ENCODE measurements at places on chromosomes 7 and 10.

- DNase-seq: no peak
Measured at GRCh38 chr10:112898540-112899390, 51.3 kb upstream of the TCF7L2 start.

DNA sequence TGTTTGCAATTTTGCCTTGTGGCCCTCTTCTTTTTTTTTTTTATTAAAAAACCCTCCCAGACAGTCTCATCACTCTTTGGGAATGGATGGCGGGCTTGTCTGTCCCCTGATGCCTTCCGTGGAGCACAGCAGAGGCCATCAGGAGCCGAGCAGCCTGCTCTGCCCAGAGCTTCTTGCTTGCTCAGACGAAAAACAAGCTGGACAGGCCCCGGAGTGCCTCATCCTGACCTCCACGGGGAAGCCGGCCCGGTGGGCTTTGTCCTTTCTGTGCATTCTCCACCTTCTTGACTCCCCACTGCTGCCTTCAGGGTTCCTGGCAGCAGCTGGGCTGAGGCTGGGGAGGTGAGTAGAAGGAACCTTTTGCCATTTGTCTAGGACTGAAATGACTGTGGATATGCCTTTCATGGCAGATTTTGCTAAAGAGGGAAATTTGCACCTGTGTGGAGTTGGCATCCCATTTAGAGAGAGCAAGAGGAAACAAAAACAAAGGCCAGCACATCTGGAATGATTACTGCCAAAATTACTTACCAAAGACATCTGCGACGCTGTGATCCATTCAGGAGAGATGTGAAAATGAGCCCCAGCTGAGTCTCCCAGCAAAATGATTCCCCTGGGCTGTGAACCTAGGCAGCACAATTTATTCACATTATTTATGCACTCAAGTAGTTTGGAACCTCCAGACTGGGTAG is 108.3 kb downstream of the AOAH start:
- DNase-seq: no peak

DNA sequence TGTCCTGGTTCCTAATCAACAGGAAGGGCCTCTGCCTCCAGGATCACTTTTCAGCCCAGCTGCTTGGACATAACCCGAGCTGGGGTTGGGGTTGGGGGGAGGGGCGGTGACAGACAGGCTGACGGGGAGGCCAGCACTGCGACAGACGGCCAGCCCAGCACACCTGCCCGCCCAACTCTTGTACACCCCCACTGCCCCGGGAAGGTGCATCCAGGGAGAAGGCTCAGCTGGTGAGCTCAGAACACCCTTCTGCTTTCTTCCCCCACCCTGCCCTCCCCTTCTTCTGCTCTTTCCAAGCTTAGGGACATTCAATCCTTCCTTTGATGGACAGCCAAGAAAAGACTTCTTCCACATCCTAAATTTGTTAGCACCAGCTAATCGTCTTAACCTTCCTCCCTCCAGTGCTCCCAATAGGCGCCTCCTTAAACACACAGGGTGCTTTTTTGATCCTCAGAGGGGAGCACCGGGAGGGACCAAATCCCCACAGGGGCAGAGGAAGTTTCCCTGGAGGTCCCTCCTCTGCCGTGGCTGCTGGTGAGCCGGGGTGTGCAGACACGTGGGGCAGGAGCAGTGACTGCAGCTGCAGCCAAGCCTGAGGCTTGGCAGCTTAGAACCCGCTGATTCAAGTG is 44.7 kb downstream of the COL13A1 start:
- DNase-seq: no peak

- DNase-seq: peak; percentile 39
Measured at GRCh38 chr10:112950714-112951358, 789 bp downstream of the TCF7L2 start.

GRCh38 chr7:50330696-50331095 is 26.2 kb downstream of the IKZF1 start:
- peak; percentile 47 for DNase-seq

- no peak for DNase-seq
Measured at GRCh38 chr7:70583965-70584883, 547.7 kb upstream of the GALNT17 start.

- no peak for DNase-seq
Measured at GRCh38 chr7:73736885-73737284, 1.7 kb downstream of the ABHD11 start.

- DNase-seq: no peak
Measured at GRCh38 chr10:70753026-70753663, 32.0 kb downstream of the TBATA start.

GRCh38 chr7:45066409-45066808 is 22.4 kb downstream of the NACAD start:
- no peak for DNase-seq

DNA sequence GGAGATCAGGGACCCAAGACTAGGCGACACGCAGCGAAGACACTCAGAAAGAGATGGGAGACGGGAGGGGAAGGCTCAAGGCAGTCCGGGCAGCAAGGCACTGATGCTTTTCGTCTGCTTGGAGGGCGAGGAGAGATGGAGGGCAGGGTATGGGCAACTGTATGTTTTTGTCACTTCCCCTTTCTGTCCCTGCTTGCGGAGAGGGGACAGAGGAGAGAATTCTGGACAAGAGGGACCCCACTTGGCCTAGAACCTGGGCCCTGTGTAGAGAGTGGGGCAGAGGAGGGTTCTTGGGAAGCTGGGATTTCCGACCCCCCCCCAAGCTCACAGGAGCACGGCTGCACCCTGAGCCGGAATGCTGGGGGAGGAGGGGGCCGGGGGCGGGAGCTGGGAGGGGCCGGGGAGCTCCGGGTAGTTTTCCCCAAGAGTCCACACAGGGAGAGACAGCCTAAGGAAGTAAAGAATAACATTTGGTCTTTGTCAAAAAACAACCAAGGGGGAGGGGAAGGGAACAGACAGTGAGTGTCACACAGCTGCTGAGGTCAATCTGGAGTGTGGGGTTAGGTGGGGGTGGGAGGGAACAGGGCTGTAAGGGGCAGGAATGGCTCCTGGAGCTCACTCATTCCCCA is 1.8 kb downstream of the LRCH4 start:
- no peak for DNase-seq

DNA sequence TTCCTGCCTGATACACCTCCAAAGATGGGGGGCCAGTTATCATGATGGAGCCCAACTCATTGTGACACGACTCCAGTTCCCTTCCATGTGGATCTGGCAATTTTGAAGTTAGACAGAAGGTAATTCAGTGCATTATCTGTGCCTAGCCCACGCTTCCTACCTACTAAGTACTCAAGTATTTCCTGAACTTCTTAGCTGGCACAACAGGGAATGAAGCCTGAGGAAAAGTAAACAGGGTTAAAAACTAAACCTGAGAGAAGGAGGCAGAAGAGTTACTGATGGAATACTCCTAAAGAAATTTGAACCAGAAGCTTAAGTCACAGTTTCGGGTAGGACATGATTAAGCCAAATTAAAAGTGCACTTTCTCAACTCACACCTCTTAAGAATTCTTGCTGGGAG is 1.1 kb upstream of the SEC31B start:
- no peak for DNase-seq

DNA sequence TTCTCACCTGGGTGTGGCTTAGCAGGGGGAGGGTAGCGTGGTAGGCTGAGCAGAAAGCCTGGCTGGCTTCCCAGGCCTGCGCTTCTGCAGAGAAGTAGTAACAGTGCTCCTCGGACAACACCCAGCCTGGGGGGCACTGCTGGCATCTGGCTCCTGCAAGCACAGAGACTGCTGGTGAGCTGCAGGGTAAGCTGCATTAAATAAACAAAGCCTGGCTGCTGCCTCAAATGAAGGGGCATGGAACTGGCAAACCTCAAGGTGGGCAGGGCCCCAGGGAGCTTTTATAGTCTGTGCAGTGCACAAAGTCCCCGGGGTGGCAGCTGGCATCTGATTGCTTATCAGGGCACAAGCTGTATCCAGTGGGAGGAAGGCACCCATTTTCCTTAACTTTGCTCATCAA is 3.9 kb downstream of the KLRG2 start:
- DNase-seq: no peak

- DNase-seq: no peak
Measured at GRCh38 chr10:96578022-96578421, 8.8 kb downstream of the TM9SF3 start.

GRCh38 chr7:30920584-30921539 is 9.2 kb downstream of the AQP1 start:
- no peak for DNase-seq

DNA sequence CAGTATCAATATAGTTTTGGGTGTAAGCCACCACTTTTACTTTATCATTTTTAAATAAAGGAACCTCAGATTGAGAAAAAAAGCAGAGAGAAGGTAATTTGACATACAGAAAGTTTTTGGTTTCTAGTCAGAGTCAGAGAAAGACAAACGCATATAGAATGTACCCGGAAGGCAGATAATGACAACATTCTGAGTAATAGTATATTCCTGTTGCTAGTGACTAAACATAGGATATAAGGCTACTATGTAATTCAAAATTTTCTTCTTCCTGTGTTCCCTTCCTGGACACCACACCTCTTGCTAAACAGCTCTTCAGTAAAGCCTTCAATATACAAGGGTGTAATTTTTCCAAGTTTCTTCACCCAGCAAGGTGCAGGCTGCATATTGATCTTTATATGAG is 597.6 kb downstream of the PCDH15 start:
- DNase-seq: no peak

DNA sequence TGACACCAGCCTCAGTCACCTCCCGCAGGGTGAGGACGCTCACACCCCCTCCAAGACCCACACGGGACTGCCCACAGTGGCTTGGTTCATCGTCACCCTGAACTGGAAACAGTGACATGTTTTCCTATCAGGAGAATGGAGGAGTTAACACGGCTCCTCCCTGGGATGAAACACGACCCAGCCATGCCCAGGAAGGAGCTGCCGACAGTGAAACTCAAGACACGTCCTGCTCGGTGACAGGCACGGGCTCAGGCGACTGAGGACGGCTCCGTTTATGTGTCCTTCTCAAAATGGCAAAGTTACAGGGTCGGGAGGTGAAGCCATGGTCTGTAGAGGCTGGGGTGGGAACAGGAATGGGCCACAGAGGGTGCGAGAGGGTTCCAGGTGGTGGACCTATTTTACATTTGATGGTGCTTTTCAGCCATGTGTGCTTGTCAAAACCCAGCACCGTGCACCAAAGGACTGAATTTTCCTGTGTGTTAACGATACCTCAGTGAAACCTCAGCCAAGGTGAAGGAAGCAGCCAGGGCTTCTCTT is 272.4 kb downstream of the ADARB2 start:
- no peak for DNase-seq

- DNase-seq: no peak
Measured at GRCh38 chr7:134284952-134285351, 31.8 kb downstream of the SLC35B4 start.

DNA sequence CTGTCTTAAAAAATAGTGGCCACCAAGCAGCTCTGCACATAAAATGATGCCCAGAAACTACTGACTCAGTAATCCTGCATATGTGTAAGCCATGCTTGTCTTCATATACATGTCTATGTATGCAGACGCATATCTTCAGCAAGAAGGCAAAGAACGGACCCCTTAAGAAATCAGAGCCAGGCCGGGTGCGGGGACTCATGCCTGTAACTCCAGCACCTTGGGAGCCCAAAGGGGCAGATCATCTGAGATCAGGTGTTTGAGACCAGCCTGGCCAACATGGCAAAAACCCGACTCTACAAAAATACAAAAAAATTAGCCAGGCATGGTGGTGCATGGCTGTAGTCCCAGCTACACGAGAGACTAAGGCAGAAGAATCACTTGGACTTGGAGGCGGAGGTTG is 295.0 kb downstream of the TCERG1L start:
- no peak for DNase-seq

GRCh38 chr7:8362723-8363369 is 70.6 kb upstream of the NXPH1 start:
- DNase-seq: no peak

GRCh38 chr7:150954201-150954985 is 23.7 kb downstream of the KCNH2 start:
- DNase-seq: no peak

GRCh38 chr10:50286996-50287803 is 35.9 kb upstream of the ASAH2 start:
- no peak for DNase-seq

GRCh38 chr7:1809601-1810258 is 139.7 kb downstream of the ELFN1 start:
- DNase-seq: no peak

- DNase-seq: peak; percentile 58
Measured at GRCh38 chr10:11018432-11018841, 765 bp downstream of the CELF2 start.

DNA sequence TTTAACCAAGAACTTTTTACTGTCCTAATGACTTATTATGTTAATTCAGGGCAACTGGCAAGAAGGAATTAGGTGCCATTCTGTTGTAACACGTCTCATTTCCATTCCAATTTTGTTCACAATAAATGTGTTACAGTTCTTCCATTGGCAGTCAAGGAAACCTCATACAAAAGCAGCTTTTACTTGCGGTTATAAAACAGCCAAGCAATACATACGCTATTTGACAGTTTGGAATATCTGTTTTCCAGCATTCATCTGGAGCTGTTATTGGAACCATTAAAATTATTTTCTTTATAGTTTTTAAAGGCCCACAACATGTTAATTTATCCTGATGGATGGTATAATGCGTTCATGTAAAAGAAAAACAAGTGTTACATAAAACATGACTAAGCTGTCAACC is 33.3 kb downstream of the MTERF1 start:
- DNase-seq: no peak

GRCh38 chr7:2681929-2682799 is 5.8 kb upstream of the AMZ1 start:
- DNase-seq: no peak

- no peak for DNase-seq
Measured at GRCh38 chr10:47303105-47303504, 3.1 kb downstream of the GDF10 start.

DNA sequence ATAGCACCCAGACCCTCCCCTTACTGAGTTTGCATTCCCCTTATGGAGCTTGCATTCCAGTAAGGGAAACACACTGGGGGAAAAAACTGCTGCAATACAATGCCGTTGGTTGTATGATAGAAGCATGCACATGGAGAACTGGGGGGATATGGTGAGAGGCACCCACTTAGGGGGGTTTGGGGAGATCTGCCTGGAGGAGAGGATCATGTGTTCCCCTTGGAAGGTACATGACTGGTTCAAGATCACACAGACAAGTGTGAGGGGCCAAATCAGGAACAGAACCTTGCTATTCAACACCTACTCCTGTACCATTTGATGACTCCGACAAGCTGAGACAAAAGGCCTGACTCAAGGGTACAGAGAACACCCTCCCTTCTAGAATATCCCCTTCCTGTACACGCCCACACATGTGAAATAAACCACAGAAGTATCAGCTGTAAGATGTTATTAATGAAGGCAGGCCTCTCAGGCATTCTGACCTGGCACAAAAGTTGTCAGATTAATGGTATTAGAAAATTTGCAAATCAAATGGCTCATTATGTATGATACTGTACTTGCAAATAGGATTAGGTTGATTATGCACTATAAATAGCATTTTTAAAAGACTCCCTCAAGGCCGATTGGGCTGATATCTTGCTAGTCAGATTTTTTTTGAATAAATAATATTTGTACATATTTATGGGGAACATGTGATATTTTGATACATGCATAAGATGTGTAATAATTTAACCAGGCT is 122.2 kb downstream of the NPY start:
- no peak for DNase-seq

GRCh38 chr10:124886610-124887009 is 55.3 kb upstream of the ZRANB1 start:
- DNase-seq: no peak

Measured in activated CD4-positive, alpha-beta T cell treated with anti-CD3 and anti-CD28 coated beads for 36 hours (primary cell).